Osteocyte (in vitro differentiated cells): ENCODE measurements at places on chromosomes 11 and 22. TPM values are rescaled to one million over a fixed set of nuclear protein-coding genes. Genes with fewer than 3 reads are reported as not detected.

DNA sequence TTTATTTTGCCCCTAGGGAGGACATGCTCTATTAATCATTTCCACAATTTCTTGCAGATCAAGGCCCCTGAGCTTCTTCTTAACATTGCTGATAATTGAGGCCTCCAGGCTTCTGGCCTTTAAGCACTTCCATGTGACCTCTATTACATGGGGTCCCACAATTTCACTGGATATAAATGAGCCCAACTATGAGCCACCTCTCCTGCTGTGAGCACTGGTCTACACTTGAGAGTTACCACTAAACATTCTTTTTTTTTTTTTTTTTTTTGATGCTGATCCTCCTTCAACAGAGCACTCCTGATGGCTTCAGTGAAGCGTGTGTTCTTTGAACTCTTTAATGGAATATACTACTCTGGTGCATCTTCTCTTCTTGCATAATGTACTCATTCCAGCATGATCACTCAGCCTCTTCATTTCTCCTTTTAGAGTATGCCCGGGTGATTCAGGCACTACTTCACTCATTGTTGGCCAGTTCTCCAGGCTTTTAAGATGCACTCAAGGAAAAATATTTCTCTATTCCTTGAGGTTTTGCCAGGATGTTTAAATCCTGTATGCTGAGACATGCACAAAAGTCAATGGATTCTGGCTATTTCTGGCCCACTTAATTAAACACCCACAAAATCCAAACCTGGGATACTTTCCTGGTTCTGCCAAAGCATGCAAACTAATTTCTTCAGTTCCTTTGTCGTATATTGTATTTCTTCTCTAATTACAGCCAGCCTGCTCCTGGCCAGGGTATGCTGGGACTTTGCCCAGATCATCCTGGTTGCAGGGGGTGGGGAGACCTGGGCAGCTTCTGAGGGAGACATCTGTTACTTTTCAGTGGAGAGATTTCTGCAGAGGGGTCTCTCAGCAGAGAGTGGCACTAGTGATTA is 257.8 kb upstream of the LUZP2 start:
- no peak for DNase-seq

DNA sequence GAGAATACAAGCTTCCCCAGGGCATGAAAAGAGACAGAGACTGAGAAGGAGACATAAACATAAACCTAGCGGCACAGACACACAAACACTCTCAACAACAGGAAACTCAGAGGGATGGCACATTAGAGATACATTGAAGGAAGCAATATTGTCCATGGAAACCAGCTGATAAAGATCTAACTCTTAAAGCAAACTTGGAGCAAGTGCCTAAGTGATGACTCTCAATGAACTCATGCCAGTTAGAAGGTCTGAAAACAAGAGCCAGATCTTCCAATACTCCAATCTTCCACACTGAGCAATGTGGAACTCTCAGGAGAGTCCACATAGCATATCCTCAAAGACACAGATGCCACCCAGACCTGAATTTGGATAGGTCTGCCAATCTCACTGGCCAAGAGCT is 168.8 kb upstream of the ISX start:
- no peak for DNase-seq

- DNase-seq = no peak
These were observed 83.1 kb upstream of the MTNR1B start for GRCh38 chr11:92886243-92886905.

The CDC42EP1 gene
- total RNA-seq = 282 and 283 TPM in 2 replicates

DNA sequence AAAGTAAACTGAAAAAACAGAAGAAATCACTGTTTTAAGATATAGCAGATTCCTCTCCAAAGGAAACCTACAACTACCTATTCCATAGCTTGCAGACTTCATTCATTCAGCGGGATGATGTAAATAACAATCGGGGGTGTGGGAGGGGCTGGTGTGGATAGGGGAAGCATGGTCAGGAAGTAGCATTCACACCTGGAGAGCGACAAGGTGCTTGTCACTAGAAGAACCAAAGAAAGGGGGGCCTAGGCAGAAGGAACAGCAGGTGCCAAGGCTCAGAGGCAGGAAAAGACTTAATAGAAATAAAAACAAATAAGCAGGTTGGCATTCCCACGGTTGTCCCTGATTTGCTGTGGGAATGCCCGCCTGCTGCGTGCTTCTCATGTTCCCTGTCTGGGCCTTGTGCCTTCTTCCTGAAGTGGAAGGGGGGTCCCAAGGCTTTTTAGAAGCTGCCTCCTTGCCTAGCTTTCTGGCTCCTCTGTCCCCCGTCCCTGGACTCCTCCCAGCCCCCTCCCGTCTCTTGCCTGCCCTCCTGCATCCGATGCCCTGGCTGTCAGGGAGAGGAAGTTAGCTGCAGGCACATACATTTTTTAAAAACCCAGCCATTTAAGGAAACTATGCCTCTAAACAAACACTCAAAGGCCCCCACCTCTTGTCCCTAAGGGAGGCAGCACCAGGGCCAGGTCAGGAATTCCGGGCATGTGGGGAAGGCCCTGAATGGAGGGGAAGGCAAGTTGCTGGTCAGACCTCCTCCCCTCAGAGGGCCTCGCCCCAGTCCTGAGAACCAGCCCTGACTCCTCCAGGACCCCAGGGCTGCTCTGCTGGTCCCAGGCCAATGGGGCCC is 54.7 kb upstream of the PRDM11 start:
- DNase-seq = no peak

The CTSF gene
- not detected in 2 replicates for total RNA-seq

DNA sequence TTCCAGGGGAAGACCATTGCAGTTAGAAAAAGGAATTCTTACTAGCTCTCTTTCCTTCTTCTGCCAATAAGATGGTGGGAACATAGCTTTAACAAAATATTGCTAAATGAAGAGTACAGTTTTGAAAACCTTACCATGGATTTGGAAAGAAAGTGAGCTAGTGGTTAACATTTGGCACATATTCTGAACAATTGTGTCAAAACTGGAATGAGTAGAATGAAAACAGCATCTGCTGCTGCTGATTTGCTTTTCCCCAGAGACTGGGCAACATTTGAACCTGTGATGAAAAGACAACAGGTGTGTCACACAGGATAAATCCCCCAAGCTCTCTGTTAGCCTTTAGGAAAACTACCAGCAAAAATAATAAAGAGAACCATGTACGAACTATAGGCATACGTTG is 761.4 kb downstream of the KCNA4 start:
- DNase-seq = no peak

The SLC6A5 gene
- total RNA-seq = not detected in 2 replicates

- no peak for DNase-seq
These were observed 147.0 kb upstream of the NECTIN1 start for GRCh38 chr11:119875841-119876600.

The MLC1 gene
- total RNA-seq = not detected in 2 replicates
